ENCODE measurements at places on chromosomes 4 and X.
A peak's percentile ranks its signal among the peaks of the same experiment; 100 is the strongest.

DNA sequence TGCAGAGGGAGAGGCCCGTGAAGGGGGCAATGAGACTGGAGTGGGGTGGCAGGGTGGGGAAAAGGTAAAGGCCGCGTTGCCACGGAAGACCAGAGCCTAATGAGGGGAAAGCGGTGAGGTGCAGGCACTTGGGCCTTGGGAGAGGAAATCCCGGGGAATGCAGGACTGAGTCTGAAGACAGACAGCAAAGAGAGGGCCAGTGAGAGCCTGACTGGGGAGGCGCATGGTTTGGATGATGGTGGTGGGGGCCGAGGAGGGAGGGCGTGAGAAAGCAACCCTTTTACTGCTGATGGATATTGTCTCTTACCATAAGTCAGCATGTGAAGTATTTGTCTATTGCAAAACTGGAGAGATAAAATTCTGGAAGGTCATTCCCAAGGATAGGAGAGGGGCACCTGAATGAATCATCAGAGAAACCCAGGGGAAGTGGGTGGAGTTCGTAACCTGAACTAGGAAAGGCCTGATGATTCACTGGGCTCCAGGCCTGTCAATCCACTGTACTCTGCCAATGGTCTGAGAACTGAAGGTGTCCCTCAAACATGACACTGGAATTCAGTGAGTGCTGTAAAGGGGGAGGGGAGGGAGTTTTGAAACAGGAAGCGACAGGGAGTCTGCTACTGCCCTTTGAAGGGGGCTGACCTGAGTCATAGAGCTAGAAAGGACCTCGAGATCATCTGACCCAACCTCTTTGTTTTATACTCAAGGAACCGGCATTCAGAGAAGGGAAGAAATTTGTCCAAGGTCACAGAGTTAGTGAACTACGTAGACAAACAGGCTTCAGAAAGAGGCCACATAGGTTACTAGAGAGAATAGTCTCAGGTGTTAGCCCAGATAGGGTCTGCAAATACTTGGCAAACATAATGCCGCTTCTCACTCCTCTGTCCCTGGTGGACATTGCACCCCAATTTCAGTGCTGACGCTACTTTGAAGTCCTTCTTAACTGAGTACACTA is 52.2 kb downstream of the NALF2 start:
- peak; percentile 5 for DNase-seq

GRCh38 chr4:81850701-81851100 is 379.0 kb upstream of the RASGEF1B start:
- no peak for DNase-seq

- DNase-seq = no peak
Observed at GRCh38 chr4:55087009-55087912, 38.1 kb downstream of the KDR start.

- no peak for DNase-seq
Observed at GRCh38 chr4:95212692-95213091, 336.1 kb downstream of the UNC5C start.

DNA sequence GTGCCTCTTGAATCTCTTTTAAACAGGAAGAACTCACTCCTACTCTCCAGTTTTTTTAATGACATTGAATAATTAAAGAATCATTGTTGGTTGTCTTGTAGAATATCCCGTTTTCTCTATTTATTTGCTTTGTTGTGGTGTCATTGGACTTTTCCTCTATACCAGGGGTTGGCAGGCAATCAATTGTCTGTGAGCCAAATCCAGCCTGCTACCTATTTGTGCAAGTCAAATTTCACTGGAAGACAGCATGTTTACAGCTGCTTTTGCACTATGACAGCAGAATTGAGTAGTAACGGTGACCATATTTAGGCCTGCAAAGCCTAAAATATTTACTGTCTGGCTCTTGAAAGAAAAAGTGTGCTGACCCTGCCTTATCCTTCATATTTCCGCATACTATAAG is 34.8 kb downstream of the POLA1 start:
- DNase-seq = no peak

DNA sequence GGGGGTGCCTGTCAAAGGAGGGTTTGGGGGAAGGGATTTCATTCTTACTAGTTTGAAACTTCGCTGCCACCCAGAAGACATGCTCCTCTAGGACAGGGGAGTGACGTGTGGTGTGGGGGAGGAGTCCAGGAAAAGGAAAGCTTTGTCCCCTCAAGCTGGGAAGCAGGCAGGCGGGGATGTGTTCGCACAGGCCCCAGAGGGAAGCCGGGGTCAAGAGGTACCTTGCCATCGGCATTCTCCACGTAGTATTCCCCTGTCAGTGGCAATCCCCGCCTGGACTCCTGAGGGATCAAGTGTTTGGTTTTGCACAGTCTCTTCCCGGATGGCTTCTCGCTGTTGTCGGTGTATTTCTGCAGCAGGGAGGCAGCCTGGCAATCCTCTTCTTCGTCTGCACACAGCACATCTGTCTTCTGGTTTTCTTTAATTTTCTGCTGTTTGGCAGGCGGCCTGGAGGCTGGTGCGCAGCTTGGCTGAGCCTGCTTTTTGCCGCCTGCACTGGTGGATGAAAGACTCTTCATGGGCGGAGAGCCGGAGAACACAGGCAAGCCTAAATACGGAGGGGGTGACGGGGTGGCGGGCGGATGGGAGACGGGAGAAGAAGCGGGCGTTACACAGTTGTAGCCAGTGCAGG is 35.1 kb downstream of the BCOR start:
- no peak for DNase-seq

- DNase-seq = no peak
Observed at GRCh38 chr4:127975121-127975770, 10.0 kb downstream of the ABHD18 start.

DNA sequence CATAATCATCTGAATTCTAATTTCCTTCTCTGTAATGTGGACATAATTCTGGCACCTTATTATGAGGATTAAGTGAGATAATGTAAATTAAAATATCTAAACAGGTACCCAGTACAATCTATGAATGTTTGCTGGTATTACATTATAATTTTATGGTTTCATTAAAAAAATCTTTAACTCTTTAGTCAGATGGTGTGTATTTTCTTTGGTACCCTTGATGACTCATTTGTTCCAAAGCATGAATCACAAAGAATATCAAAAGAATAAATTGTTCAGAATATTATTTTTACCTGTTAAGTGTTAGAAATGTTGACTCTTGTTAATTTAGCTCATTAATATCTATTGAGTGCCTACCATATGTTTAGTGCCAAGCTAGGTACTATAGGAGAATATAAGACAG is 74.3 kb downstream of the SNX25 start:
- DNase-seq = no peak
